ENCODE measurements at places on chromosomes 1 and 21. TPM values are rescaled to one million over a fixed set of nuclear protein-coding genes. Genes with fewer than 3 reads are reported as not detected.

Gene PLA2G5
- not detected for total RNA-seq

Gene PRR9
- not detected for total RNA-seq

Gene SETSIP
- total RNA-seq, result not detected

Gene KHDRBS1
- 105 TPM for total RNA-seq

Gene TRPM2
- not detected for total RNA-seq

Gene DLGAP3
- 0.45 TPM for total RNA-seq

Gene RNPEP
- 70.5 TPM for total RNA-seq

Gene LRRC8C
- 10.4 TPM for total RNA-seq

Gene IQGAP3
- total RNA-seq, result 48.9 TPM

Gene EPHA10
- not detected for total RNA-seq

Measured in bronchus fibroblast of lung (primary cell).